Urinary bladder (tissue), 4 donors: ENCODE measurements at places on chromosomes 5 and 9.

DNA sequence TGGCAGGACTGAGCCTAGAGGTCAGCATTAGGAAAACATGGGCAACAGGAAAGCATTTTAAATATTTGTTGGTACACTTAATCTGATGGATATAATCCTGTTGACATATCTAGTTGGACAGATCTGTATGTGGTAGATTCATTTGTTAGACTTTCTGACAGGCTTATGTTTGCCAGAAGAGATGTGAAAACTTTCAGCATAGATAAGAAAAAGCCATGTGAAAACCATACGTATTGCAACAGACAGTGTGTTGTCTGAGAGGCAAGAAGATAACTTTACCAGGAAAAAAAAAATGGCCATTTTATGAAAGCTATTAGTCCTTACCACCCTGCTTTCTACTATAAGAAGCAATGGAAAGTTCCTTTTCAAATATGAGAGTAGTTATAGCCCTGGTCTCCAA, 1902.2 kb upstream of the C9orf72 start:
- no peak for DNase-seq

- no peak for DNase-seq
Measured at GRCh38 chr5:55851675-55851979, 470 bp downstream of the IL31RA start.

DNA sequence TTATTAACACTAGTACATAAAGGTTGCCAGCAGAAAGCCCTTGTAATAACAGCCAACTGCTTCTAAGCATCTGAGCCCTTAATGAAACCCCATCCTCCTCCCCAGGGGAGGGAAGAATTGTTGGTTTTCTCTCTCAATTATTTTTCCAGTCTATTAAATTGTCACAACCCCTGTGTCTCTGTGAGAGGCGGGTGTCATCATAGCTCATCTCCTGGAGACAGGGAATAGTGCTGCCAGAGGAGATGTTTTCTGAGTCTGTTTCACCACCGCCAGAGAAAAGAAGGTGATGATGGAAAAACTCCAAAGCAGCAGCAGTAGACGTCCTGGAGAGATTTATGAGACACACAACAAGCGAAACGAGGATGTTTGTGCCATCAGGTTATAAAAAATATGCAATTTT, 271.1 kb upstream of the NMUR2 start:
- no peak for DNase-seq

GRCh38 chr9:129287619-129288305, 109.7 kb upstream of the IER5L start:
- no peak for DNase-seq

DNA sequence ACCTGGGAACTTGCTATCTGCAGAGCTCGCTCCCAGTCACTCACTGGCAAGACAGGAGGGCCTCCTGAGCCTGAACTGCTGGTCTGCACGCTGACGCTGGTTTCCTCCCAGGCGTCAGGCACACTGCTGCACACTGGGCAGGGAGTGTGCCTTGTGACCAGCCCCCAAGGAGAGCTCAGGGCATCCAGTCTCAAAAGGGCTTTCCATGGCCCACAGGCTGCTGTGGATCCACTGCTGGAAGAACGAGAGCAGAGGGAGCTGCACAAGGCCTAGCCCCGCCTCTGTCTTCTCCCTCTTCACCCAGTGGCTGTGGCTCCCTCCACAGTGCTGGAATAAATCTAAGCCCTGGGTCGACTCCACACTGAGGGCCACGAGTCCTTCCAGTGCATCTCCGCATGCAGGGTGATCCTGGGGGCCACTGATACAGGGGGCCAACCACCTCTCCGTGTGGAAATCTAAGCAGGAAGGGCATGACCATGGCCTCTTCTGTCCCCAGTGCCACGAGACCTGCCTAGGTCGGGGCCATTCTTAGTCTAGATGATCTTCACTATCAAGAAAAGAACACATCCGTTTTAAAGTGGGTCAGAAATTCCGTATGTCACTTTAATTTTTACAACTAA, 93.6 kb downstream of the CAMSAP1 start:
- DNase-seq, result no peak

GRCh38 chr9:133443982-133444381, 15.8 kb upstream of the CACFD1 start:
- DNase-seq, result no peak

GRCh38 chr9:72579190-72579589, 57.8 kb downstream of the TMC1 start:
- DNase-seq, result no peak

DNA sequence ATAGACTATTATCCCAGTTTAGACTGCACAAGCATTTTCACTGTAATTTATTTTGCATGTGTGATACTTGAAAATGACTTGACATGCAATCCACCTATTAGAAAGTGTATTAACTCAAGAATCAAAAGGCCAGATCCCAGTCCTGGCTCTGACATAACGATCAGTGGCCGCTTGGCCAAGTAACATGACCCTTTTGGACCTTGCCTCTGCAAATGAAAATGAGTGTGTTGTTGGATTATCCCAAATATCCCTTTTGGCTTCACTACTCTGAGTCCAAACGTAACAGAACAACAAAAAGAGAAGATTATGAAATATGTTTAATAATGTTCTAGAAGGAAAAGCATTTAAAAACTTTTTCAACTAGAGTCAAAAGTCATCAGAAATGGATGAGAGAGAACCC, 19.0 kb downstream of the DMGDH start:
- no peak for DNase-seq

- no peak for DNase-seq
Measured at GRCh38 chr5:4520559-4520958, 619.6 kb upstream of the ADAMTS16 start.

DNA sequence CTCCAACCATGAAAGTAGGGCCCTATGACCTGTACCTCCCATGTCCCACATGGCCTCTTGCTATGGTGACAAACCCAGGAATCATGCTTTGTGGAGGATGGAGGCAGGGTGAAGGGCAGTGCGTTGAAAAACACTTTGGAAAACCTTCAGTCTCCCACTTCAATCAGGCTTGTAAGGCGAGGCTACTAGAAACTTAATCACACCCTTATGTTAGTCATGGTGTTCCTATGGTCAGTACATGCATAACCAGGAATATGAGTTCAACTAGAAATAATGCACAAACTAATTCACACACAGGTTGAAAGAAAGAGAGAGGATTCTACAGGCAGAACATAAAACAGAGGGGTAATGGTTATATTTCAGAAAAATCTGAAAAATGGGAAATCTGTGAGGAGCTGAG, 601.1 kb downstream of the KCTD16 start:
- DNase-seq, result no peak

GRCh38 chr9:114852050-114852594, 46.3 kb upstream of the TNFSF15 start:
- DNase-seq, result no peak

DNA sequence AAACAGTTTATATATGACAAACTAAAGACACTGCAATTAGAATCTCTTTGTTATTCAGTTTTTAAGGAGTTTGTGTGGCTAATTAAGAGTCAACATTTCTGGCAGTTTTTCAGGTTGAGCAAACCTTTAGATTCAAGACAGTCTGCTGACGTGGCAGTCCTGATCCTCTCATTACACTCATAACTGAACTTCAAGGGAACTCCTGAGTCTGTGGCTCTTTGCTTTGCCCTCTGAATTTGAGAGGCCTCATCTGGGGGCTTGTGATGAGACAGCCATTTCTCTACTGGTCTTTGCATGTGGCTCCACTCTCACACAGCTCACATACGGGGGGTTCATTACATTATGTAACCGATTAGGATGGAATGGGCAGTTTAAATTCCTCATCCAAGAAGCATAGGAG, 182.9 kb upstream of the MEF2C start:
- DNase-seq, result no peak

GRCh38 chr9:125359011-125359410, 97.4 kb downstream of the GAPVD1 start:
- DNase-seq, result no peak

DNA sequence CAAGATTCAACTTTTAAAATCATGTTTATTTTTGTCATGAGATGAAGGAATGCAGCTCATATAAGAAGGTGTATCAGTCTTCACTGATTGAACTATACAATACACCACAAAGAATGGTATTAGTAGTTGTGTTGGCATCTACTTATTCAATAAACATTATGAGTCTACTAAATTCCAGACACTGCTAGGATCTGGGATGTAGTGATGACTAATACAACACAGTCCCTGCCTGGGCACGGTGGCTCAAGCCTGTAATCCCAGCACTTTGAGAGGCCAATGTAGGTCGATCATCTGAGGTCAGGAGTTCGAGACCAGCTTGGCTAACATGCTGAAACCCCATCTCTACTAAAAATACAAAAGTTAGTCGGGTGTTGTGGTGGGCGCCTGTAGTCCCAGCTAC, 171.4 kb upstream of the NFIB start:
- no peak for DNase-seq

- no peak for DNase-seq
Measured at GRCh38 chr9:83271665-83272071, 208.7 kb upstream of the RASEF start.

DNA sequence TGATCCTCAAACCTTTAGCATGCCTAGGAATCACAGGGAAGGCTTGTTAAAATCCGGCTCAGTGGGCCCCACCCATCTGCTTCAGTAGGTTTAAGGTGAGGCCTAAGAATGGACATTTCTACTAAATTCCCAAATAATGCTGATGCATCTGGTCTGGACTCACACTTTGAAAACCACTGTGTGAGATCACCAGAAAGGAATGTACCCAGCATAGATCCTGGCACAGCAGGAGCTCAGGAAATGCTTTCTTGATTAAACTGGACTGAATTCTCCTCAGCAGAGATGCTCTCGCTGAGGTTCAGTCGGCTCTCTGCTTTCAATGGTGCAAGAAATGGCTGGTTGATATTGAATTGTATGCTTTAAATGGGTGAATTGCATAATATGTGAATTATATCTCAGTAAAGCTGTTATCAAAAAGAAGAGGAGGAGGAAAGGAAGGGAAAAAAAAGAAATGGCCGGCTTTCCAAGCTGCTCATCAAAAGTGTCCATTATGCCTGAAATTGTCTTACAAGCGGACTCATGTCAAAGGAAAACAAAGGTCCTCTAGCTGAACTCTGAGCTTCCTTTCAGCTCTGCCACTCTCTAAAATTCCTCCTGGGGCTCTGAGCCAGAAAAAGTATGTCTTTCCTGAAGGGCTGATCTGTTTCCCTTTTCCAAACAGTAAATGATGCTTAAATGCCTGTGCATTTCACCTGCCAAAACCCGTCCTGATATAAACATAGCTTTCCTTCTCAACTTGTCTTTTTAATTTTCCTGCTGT, 77.6 kb upstream of the SAP30L start:
- DNase-seq, result peak; percentile 45

DNA sequence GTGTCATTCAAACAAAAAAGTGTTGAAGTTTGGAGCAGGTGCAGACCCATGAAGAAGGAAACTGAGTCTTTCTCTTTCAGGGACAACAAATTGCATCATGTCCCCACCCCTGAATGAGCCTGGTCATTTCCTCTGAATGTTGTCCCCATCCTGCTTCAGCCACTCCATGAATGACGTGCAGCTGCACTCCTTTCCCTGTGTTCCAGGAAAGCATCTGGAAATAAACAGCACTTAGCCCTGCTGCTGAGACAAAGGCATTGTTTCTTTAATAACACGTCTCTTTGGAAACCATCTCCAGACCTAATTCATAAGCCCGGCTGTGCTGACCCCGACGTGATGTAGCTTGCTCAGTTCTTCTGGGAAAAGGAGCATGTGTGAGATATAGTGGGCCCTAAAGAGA, 682.3 kb downstream of the BRINP1 start:
- no peak for DNase-seq

GRCh38 chr5:122076050-122076461, 2.0 kb downstream of the LOX start:
- no peak for DNase-seq

DNA sequence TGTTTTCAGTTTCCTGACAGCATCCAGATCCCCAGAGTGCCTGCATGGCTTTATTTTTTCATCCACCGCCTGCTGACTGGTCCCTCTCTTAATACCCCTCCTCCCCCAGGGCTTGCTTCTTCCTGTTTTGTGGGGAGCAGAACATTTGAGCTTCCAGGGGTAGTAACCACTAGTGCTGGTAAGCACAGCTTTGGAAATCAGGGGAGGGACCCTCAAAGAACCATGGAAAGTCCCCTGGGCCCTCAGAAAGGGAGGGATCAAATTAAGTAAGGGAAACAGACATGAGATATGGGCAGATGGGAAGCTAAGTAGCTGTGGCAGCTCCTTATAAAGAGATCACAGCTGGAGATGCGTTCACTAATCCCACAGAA, 26.8 kb downstream of the GRIA1 start:
- DNase-seq, result no peak

DNA sequence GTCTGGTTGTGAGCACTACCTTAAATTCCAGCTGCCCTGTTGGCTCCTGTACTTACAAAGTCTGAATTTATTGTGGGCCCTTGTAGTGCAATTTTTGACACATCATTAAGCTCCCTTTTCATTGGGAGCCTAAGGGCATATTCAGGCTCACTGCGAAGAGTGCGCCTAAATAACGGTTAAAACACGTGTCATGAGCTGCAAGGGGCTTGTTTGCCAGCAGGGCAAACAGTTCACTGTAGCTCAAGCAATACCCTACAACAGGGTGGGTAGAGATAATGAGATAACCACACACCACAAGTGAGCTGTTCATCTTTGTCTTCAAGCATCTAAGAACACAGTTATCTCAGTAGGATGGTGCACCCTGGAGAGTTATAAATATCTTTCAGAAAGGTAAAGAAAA, 214.2 kb downstream of the SLF1 start:
- no peak for DNase-seq

- DNase-seq, result no peak
Measured at GRCh38 chr9:135198586-135199285, 111.3 kb downstream of the OLFM1 start.

DNA sequence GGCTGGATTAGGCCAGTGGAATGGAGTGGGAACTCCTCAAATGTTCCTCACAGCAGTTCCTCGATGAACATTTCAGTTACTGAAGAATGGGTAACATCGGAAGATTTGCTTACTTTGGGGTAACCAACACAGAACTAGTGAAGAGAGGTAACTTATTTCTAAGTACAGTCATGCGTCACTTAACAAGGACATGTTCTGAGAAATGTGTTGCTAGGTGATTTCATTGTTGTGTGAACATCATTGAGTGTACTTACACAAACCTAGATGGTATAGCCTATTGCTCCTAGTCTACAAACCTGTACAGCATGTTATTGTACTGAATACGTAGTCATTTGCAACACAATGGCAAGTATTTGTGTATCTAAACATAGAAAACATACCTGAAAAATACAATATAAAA, 228.3 kb downstream of the MAST4 start:
- DNase-seq, result no peak

GRCh38 chr9:74887041-74887980, at the start of gene TRPM6:
Gene TRPM6, minus strand, starts transcription at chr9:74887921. Its CDS starts 65 bp downstream, at chr9:74887856.
- peak; percentile 25 for DNase-seq

GRCh38 chr9:114317665-114318357, 5.1 kb upstream of the ORM1 start:
- DNase-seq, result no peak

- no peak for DNase-seq
Measured at GRCh38 chr9:120914396-120914795, 12.2 kb downstream of the TRAF1 start.

DNA sequence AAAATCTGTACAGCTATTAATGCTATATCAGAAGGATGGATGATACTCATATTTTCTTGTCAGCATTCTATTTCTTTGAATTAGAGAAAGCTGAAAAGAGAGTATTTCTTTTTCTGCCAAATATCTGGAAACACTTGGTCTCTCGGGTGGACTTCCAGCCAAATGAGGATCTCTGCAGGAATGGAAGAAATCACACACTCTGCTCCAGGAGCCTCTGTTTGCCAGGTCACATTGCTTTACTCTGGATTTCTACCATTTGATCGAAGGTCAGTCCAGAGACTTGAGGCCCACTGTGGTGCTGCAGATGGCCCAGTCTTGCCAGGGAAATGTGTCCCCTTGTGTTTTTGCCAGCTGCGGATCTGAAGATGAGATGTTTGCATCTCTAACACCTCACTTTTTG, 154.1 kb downstream of the PCSK1 start:
- DNase-seq, result no peak

- no peak for DNase-seq
Measured at GRCh38 chr5:151053796-151054462, 26.9 kb downstream of the TNIP1 start.
